Activated CD8-positive, alpha-beta T cell treated with anti-CD3 and anti-CD28 coated beads for 36 hours (primary cell): ENCODE measurements at places on chromosomes 4 and X. TPM values are rescaled to one million over a fixed set of nuclear protein-coding genes. Genes with fewer than 3 reads are reported as not detected.

- H3K27ac ChIP-seq: no peak overlapping the region
- no peak overlapping the region for H3K4me3 ChIP-seq
- peaks cover 19% of the 10 kb centered on the region for H3K36me3 ChIP-seq
- no peak for DNase-seq
- H3K27me3 ChIP-seq: no peaks in the 10 kb centered on the region
- no peaks in the 10 kb centered on the region for H3K4me1 ChIP-seq
Measured at GRCh38 chrX:85026170-85026569, 22.5 kb downstream of the APOOL start.

DNA sequence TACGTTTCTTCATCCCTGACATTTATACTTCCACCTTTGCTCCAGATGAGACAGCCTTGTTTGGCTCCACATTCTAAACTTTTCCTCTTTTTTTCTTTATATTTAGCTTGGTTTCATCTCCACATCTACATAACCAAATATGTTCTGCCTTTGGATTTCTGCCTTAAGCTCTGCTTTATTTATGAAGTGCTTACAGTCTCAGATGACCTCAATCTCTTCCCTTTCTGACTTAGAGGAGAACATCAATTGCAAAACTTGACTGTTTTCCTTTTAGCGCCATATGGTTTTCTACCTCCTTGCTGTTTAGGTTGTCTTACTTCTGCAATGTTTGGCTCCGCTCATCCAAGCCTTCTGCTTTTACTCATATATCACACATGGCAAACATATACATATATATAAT lies 7.5 kb downstream of the ASB5 start:
- peaks cover 6% of the 10 kb centered on the region for H3K27me3 ChIP-seq
- H3K36me3 ChIP-seq: no peaks in the 10 kb centered on the region
- no peak overlapping the region for H3K27ac ChIP-seq
- DNase-seq: no peak

GRCh38 chr4:141458501-141458900 lies 177.9 kb upstream of the IL15 start:
- H3K27ac ChIP-seq: no peak overlapping the region
- no peaks in the 10 kb centered on the region for H3K27me3 ChIP-seq
- no peak overlapping the region for H3K4me3 ChIP-seq
- no peak for DNase-seq

DNA sequence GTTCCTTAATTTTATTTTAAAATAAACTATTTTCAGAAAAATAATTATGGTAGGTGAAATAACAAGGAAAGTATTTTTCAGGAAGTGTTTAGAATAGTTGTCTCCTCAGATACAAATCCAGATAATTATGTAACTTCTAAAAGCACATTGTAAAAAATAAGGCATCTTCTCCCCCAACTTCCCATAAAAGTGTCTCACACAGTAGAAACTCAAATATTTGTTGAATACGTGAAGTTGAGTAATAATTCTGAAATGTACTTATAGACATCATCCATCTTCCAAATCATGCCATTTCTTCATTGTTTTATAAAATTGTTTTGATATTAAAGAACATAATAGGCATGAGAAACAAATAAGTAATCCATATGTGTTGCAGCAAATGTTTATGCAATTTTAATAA lies 18.0 kb downstream of the SHISA3 start:
- no peaks in the 10 kb centered on the region for H3K4me1 ChIP-seq
- H3K4me3 ChIP-seq: no peak overlapping the region
- no peaks in the 10 kb centered on the region for H3K27me3 ChIP-seq
- DNase-seq: no peak
- no peak overlapping the region for H3K27ac ChIP-seq

- H3K27ac ChIP-seq: no peak overlapping the region
- H3K27me3 ChIP-seq: no peaks in the 10 kb centered on the region
Measured at GRCh38 chr4:121668368-121669162, 28.2 kb downstream of the ANXA5 start.

DNA sequence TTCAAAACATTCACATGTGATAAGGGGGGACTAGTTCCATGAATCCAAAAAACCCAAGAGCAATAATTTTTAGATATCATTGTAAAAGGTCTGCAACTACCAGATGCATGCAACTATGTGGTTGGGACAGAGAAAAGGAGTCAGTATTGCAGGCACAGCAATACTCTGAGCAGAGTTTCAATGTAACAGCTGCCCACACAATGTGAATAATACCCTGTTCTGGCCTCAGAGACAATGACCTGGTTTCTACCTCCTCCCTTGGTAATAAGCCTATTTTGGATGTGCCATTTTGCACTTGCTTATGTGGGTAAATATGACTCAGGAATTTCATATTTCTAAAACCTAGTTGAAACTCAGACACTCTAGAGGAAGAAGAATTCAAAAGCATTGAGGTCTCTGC lies 194.8 kb upstream of the RASGEF1B start:
- peak; percentile 32 for DNase-seq
- no peak overlapping the region for H3K4me3 ChIP-seq
- no peaks in the 10 kb centered on the region for H3K27me3 ChIP-seq
- no peaks in the 10 kb centered on the region for H3K36me3 ChIP-seq

GRCh38 chr4:71322425-71322824 lies 16.4 kb upstream of the SLC4A4 start:
- no peak overlapping the region for H3K4me3 ChIP-seq
- no peaks in the 10 kb centered on the region for H3K36me3 ChIP-seq

- DNase-seq: peak; percentile 82
- H3K27ac ChIP-seq: peak overlapping the region; percentile 91
- peaks cover 26% of the 10 kb centered on the region for H3K36me3 ChIP-seq
- no peaks in the 10 kb centered on the region for H3K27me3 ChIP-seq
Measured at GRCh38 chr4:1330761-1331590, 16.0 kb upstream of the UVSSA start.

DNA sequence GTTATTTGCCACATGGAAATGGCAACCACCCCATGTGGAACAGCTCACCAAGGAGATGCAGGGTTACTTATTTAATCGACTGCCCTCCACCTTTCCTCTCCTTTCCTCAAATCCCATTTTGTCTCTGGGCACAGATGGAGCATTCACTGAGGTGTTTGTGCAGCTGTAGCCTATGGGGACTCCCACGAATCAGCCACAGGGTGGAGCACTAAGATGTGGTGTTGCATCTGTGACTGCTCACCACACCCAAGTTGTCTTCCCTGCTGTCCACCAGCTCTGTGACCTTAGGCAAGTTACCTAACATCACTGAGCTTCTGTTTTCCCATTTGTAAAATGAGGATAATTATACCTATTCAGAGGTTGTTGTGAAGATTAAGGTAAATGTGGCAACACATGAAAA lies 252.4 kb upstream of the CPEB2 start:
- H3K4me1 ChIP-seq: no peaks in the 10 kb centered on the region
- H3K27me3 ChIP-seq: peaks cover 1% of the 10 kb centered on the region
- H3K4me3 ChIP-seq: no peak overlapping the region
- no peak overlapping the region for H3K27ac ChIP-seq
- no peaks in the 10 kb centered on the region for H3K36me3 ChIP-seq

GRCh38 chrX:130974323-130974722 lies 71.3 kb upstream of the ENOX2 start:
- no peak overlapping the region for H3K27ac ChIP-seq
- no peak overlapping the region for H3K4me3 ChIP-seq
- H3K27me3 ChIP-seq: no peaks in the 10 kb centered on the region

DNA sequence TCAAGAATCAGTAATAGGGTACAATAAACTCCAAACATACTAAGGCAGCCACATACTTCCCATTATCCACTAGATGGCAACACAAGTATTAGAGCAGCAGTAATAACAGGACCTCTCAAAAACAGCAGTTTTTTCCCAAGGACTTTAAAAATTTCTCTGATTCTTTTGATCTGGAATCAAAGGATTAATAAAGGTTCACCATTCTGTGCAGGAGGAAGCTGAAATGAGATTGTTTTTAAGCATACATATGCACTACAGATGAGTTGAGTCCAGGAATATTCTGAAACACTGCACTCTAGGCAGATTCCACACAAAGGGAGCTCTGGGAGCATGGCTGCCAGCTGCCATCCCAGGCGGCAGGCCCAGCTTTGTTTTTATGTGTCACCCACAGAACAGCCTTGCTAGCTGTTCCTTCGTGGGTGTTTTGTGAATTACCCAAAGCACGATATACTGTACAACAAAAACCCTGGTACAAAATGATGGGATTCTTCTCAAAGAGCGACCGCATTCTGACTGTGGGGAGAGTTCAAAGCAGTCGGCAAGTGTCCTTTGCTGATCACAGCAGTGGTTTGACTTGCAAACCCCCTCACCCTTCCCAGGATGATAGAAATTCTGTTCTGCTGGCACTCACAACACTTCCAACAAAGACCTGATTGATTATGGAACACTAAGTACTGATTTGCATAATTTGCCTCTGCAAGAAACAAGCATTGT lies 61.0 kb downstream of the STX18 start:
- no peak overlapping the region for H3K4me3 ChIP-seq
- H3K27me3 ChIP-seq: no peaks in the 10 kb centered on the region
- H3K36me3 ChIP-seq: no peaks in the 10 kb centered on the region
- no peak for DNase-seq

DNA sequence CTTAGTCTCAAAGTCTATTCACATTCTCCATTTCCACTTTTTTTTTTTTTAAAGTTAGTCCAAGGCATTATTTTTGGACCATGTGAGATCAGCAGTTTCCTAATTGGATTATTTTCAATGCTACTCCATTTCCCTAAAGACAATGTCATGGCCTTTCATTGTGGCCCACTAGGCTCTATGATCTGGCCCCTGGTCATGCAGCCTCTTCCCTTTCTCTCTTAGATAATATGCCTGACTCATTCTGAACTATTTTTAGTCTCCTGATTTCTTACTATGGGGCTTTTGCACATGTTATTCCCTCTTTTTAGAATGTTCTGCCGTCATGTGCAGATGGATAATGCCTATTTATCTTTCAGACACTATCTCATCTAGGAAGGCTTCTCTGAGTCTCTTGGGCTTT lies 157.3 kb downstream of the TMA16 start:
- H3K4me3 ChIP-seq: no peak overlapping the region
- no peaks in the 10 kb centered on the region for H3K36me3 ChIP-seq
- H3K27ac ChIP-seq: no peak overlapping the region
- H3K4me1 ChIP-seq: no peaks in the 10 kb centered on the region

DNA sequence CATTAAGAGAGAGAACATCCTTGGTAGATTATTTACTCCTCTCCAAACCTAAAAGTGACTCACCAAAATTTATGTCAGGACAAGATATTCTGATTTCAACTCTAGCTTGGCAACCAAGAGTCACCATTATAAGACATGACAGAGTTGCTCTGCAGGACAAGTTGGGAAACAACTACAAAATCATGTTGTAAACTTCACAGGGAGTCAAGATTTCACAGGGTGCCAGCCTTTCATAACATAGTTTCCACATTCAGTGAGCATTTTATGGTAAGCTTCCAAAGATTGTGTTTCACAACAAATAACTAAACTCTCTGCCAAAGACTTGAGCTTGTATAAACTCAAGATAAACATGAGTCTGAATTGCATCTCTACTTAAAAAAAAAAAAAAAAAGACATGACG lies 121.0 kb upstream of the DIAPH2 start:
- DNase-seq: no peak
- H3K27ac ChIP-seq: no peak overlapping the region
- H3K4me1 ChIP-seq: no peaks in the 10 kb centered on the region
- no peaks in the 10 kb centered on the region for H3K36me3 ChIP-seq
- no peaks in the 10 kb centered on the region for H3K27me3 ChIP-seq

- no peak for DNase-seq
- no peak overlapping the region for H3K27ac ChIP-seq
- H3K27me3 ChIP-seq: no peaks in the 10 kb centered on the region
- H3K36me3 ChIP-seq: peaks cover 2% of the 10 kb centered on the region
- no peak overlapping the region for H3K4me3 ChIP-seq
Measured at GRCh38 chrX:3576886-3577501, 136.5 kb downstream of the PRKX start.

DNA sequence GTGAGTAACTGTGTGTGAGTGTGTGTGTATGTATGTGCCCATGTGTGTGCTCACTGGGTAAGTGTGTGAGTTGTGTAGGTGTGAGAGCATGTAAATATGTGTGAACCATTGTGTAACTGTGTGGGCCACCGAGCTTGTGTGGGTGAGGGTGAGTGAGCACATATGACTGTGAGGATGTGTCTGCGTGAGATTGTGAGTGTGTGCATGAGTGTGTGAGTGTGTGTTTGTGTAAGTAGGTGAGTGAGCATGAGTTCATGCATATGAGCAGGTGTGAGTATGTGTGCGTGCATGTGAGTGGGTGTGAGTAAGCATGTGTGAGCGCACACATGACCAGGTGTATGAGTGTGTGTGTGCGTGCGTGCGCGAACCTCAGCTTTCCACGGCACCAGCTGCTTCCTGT lies 1.4 kb upstream of the ATP2B3 start:
- H3K4me1 ChIP-seq: no peaks in the 10 kb centered on the region
- H3K27me3 ChIP-seq: peaks cover 20% of the 10 kb centered on the region
- H3K4me3 ChIP-seq: no peak overlapping the region
- no peak overlapping the region for H3K27ac ChIP-seq
- no peak for DNase-seq

The ATP1B4 gene
- total RNA-seq: not detected

The FANCB gene
- total RNA-seq: 12.5 TPM

The F8A3 gene
- total RNA-seq: 12.8 TPM

The PPID gene
- total RNA-seq: 66.5 TPM

The TRPC3 gene
- 0.13 TPM for total RNA-seq

The IKBKG gene
- 40.6 TPM for total RNA-seq
